ENCODE measurements at places on chromosomes 4 and X.

- DNase-seq: no peak
These were observed 19.7 kb upstream of the AMELX start for GRCh38 chrX:11273544-11273943.

DNA sequence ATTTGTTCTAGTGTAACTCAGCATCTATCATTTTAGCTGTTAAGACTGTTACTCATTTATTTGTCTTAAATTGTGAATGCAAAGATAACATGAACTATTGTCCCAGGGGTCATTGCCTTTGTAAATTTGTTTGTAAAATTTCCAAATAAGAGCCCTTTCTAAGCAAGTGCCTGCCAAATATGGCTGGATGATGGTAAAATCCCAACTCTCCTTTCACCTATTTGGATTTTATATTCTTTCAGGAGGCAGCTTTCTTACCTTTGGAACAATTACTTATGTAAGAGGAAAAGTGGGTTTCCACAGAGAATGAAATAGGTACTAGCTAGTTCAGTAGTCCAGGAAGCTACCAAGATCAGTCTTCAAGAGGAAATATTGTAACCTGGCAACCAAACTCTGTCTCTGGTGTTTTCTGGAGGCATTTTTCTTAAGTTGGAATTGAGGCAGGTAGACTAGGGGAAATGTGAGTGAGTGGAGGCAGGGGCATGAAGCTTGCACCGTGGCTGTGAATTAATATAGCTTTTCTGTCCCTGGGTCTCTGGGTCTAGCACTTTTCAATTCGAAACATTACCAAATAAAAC lies 363.0 kb upstream of the ZCCHC13 start:
- no peak for DNase-seq

DNA sequence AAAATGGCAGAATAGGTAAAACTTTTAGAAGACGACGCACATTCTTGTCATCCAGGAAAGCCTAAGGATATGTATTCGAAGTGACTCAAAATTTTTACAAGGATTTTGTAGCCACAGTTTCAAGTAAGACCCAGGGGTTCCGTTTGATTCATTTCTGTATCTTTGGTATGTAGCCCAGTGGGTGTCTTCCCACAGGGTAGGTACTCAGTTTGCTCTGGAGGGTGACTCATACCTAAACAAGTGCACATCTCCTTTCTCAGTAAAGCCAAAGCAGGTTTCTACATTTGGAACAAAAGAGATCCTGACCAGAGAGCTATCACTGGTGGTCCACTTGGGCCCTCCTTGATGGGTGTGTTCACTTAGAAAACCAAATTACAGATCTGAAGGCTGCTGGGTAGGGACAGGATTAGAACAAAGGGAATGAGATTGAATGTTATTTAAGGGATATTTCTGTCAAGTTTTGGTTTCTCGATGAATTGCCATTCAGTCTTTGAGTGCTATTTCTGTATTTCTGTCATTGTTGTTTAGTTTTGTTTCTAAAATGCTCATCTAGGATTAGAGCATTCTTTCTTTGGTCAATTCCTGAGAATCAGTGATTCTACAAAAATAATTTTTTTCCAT lies 56.1 kb downstream of the PLS3 start:
- no peak for DNase-seq

GRCh38 chr4:120733968-120734367 lies 188.6 kb downstream of the PRDM5 start:
- DNase-seq: no peak

GRCh38 chrX:17744896-17745523 lies 7.7 kb downstream of the SCML1 start:
- no peak for DNase-seq

GRCh38 chrX:15299941-15300851 lies 15.2 kb downstream of the ASB11 start:
- no peak for DNase-seq

- no peak for DNase-seq
These were observed 27.1 kb upstream of the NSUN7 start for GRCh38 chr4:40722576-40723161.

GRCh38 chr4:27666943-27667342 lies 806.3 kb downstream of the STIM2 start:
- no peak for DNase-seq

GRCh38 chr4:175229154-175229553 lies 311.0 kb downstream of the ADAM29 start:
- no peak for DNase-seq

DNA sequence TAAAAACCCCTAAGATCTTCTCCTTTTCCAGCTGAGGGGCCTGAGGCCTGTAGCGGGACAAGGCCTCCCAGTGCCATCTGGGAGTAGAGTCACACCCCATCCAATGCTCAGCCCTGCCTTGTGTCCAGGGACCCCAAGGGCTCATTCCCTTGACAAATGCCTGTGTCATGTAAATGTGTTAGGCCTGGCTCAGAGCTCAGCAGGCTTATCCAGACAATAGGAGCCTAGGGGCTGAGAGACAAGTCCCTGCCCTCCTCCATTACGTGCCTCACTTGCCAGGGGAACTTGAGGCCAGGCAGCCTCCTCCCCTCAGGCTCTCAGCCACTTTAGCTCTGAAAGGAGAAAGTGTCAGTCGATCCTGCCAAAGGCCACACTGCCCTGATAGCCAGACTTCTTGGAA lies 166.8 kb upstream of the MAMLD1 start:
- DNase-seq: no peak

- DNase-seq: no peak
These were observed 101.6 kb upstream of the PPARGC1A start for GRCh38 chr4:23991444-23991843.

DNA sequence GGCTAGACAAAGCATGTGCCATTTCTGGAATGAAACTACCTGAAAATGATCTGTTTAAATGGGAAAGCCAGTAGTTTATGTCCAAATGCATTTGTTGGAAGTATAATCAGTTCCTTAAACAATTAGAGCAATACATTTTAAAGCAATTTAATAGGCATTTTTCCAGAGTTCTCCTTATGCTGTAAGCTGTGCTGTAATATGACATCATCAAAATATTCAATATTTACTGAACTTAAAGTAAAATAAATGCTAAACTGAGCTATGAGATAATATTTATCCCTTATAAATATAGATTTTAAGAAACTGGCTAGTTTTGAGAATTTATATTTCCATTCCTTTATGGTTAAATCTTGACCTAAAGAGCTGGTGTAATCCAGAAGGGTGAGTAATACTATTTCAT lies 7.9 kb downstream of the SLC4A4 start:
- no peak for DNase-seq

DNA sequence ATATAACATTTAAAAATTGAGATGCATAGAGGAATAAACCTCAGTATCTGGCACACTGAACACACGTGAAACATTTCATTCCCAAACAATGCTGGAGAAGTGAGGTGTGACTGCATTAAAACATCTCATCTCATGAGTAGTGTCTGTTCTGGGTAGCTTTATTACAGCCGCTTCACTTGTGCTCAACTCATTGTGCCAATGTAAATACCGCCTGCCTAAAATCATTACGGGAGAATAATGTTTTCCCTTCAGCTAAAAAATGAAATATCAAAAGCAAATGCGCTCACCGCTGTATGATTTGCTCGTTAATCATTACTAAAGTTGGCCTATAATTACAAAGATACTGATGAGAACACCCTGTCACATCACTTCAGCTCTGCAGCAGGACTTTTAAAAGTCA lies 110.2 kb upstream of the PRPS2 start:
- DNase-seq: no peak

GRCh38 chr4:56658528-56658927 lies 22.6 kb downstream of the HOPX start:
- DNase-seq: no peak

DNA sequence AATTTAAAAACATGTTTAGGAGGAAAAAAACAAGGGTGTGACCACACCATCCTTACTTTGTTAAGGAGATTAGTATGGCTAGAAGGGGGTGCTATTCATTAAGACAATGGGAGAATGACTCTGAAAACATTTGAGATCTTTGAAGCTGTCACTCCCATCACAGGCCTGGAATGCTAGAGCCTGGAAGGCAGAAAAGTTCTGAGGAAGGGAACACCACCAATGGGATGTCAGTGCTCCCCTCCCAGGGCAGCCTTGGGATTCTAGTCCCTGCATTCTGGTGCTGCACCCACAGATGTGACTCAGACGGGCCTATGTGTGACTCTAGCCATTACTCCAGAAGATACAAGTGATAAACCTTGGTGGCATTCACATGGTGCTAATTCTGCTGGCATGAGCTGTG lies 162.2 kb upstream of the ANXA10 start:
- no peak for DNase-seq

DNA sequence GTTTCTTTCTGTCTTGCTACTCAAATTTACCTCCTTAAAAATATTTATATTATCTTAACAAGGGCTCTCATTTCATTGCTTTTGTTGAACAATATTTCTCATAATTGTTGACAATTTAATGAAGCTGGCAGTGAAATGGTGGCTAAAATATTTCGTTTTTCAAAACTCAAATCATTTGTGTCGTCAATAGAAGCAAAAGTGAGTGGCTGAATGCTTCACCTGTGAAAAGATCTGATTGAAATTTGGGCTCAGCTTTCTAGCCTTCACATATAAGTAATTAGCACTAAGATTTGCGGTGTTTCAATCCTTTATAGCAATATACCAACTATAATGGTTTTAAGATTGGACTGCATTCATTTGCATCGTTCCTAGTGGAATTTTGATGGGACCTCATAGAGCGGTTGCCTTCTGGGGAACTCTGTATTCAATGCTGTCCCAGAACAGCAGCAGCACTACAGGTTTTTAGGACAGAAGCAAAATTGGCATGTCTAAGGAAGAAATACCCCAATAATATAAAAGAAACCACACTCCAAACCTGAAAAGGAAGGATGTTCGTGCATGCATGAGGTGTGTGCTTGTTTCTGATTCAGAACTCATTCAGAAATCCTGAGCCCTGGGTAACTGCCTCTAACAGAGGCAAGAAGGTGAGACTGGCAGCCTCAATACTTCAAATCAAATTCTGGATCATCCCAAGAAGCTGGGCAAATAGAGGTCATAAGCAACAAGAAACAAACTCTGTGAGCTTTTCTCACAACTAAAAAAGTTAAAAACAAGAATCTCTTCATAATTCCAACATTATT lies 2.5 kb downstream of the CXCL1 start:
- no peak for DNase-seq

GRCh38 chr4:156660465-156660864 lies 311.1 kb downstream of the PDGFC start:
- DNase-seq: no peak

DNA sequence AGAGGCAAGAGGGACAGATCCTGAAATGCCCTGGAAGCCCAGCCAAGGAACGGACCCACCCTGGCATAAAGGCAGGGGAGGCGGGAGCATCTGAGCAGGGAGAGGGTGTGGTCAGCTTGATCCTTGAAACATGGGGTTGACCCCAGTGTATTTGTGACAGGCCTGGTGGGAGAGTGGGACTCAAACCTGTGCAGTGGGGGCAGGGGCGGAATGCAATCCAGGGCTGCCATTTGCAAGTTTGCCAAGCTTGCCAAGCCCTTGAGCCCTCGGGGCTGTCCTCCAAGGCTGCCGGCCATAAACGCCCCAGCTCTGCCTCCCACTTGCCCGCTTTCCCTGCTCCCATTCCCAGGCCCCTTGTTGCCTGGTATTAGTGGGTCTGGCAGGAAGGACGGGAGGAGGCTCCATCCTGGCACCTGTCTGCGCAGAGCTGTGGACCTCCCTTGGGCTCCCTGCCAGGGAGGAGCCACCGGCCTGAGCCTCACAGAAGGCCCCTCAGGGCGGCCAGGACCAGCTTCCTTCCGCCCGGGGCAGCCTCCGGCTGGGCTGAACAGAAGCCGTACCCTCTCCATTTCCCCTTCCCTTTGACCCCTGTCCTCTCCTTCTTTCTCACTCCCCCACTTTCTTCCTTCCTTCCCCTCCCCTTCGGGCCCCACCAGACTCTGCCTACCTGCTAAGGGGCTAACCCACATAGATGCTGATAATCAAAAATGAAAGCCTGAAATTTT lies 661 bp downstream of the S100P start:
- no peak for DNase-seq

- DNase-seq: no peak
These were observed 1025.5 kb downstream of the RPA4 start for GRCh38 chrX:97909245-97909644.

GRCh38 chr4:102444752-102445151 lies 56.4 kb upstream of the NFKB1 start:
- no peak for DNase-seq
